ENCODE measurements at places on chromosomes 7 and 10.

DNA sequence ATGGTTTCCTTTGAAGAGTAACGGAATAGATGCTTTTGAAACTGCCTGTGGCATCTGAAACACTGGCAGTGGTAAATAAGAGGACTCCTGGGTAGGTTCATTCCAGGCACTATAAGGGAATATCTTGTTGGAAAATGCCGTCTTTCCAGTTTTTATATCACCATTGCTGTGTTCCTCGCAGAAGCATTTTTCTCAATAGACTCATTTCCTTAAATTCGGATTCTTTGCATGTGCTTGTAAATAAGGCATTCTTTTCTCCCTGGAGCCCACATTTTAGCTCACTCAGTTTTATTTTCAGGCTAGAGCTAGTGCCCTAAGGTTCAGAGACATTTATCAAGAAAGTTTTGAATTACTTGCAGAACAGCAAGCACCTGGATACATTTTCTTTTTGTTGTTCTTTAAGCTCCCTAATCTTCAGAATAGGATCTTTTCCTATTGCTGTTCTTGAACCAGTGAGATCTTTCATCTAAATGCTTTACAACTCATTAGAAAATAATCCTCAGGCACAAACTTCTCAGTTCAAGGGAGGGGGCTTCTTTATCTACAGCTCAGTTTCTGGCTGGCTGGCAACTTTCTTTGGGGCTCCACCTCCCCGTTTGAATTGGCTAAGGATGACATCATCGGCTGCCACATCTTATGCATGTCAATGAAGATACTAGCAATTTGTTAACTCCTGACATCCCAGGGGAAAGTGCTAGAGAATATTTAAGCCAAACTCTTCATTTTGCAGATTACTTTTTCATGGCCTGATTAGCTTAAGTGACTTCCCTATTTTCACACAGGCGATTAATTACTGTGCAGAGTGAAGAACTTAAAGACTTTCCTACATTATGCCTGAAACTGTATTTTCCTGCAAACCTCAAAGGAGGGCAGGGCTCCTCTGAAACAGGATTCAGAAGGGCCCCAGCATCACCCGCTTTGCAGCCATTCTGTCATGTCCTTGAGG, 133.7 kb upstream of the RSU1 start:
- no peak for DNase-seq

GRCh38 chr10:98892523-98892922, 343.1 kb downstream of the HPSE2 start:
- DNase-seq, result no peak

- no peak for DNase-seq
These were observed 478.1 kb downstream of the PTPRN2 start for GRCh38 chr7:158109364-158110033.

DNA sequence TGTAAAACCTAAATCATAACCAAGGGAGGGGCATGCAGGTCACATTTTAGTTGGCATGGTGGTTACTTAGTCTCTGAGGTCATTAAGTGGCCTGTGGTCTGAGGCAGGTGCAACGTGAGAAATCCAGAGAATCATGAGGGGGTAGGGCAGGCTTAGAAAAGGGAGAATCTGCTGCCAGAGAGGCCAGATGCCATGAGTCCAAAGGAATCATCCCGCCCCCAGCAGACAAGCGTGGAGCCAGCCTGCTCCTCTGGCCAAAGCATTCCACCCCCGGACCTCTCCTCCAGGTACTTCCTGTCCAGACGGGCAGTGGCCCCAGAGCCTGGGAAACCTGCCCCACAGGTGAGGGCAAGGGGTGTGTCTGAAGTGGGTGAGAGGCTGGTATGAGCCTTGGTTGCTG, 196.4 kb upstream of the ZNF32 start:
- DNase-seq, result no peak

GRCh38 chr7:95649546-95649945, 53.2 kb upstream of the PDK4 start:
- no peak for DNase-seq

Measured in Peyer's patch (tissue), 4 donors.